ENCODE measurements at places on chromosomes 4 and X.
A peak's percentile ranks its signal among the peaks of the same experiment; 100 is the strongest.

DNA sequence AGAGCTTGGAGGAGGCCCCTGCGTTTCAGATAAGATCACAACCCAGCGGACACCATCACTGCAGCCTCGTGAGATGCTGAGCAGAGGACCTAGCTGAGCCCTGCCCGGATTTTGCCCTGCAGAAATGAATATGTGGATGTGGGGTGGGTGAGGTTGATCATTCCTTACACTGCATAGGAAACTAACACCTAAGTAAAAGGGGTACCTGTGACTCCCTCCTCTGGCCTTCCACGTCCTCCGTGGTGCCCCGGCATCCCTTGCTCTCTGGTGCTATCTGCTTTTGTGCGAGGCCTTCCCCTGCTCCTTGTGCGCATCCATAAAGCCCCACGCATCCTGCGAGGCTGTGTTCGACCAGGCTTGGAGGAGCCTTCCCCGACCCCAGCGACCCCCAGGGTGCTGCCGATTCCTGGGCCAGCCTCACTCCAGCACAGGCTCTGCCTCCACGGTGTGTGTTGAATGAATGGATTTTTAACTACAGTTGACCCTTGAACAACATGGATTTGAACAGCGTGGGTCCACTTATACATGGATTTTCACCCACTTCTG lies 25.6 kb upstream of the GPR78 start:
- no peak for DNase-seq

DNA sequence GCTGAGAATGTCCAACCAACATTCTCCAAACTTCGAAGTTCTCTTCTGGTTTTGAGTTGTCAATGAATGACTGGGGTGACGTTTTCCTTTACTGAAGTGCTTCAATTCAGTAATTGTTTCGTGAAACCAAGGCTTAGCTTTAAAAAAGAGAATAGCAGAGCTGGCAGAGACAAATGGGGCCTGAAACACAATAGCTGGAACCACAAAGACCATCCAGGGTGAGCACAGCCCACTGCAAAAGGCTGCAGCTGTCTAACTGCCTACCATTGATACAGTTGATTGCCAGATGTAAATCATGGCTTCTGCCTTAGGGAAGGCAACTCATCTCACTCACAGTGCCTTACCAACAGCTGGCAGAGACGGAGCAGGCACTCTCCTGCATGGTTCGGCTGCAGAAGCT lies 78.7 kb upstream of the ZNF518B start:
- no peak for DNase-seq

- DNase-seq = no peak
These were observed 25.9 kb downstream of the PLAC1 start for GRCh38 chrX:134632355-134632754.

DNA sequence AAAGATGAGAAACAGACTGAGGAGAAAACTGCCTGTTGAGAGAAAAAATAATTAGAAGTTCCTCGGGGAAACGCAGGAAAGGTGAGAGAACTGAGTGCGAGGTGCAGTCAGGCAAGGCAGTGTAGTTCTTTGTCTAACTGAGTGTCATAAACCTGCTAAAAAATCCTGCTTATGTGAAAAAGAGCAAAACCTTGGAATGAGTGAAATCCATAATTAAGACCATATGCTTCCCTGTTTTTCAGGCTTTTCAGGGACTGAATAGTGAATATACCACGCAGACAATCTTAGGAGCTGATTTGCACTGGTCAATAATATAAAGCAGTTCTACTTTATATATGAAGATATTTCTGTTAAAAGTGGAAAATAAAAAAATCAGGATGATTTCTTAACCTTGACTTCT lies 104.9 kb downstream of the RASGEF1B start:
- no peak for DNase-seq

GRCh38 chr4:63396269-63396668 lies 1013.0 kb downstream of the TECRL start:
- no peak for DNase-seq

DNA sequence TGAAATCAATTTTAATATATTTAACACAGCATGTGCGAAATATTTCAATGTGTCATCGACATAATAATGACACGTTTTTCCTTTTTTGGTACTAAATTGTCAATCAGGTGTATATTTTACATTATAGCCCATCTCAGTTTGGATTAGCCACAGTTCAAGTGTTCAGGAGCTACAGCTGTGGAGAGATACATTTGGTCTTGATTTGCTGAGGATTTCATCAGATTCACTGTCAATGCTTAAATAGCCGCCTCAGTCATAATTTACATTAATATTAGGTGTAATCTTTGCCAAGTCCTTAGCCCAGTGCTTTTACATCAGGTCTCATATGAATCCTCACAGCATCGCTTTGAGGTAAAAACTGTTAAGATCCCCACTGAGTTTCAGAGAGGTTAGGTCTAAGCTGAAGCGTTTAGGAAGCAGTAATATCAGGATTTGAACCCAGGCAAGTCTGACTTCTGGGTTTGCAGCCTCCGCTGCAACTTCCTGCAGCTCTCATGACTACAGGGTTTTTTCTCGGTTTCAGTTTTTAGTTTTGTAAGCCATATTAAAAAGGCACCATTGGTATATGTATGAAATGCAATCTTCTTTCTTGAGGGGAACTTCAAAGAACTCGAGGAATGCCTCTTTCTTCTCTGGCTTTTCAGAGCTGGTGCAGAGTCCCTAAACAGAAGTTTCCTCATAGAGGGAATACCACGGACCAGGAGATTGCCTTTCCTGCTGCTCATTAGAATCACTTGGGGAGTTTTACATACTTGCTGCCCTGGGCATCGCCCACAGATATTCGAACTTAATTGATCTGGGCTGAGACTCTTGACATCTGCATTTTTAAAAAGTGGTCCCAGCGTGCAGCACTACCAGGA lies 6.4 kb downstream of the MTM1 start:
- no peak for DNase-seq

DNA sequence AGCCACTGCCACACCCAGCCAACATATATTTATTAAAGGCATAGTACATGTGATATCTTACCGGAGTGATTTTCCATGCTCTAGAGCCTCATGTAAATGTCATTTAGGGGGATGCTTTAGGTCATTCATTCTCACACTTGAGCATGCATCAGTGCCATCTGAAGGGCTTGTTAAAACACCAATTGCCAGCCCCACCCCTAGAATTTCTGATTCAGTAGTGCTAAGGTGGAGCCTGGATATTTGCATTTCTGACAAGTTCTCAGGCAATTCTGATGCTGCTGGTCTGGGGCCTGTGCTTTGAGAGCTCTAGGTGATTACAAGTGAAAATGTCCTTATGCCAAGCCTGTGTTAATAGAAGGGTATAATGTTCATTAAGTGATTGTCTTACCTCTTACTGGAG lies 107.7 kb downstream of the PHEX start:
- DNase-seq = no peak

DNA sequence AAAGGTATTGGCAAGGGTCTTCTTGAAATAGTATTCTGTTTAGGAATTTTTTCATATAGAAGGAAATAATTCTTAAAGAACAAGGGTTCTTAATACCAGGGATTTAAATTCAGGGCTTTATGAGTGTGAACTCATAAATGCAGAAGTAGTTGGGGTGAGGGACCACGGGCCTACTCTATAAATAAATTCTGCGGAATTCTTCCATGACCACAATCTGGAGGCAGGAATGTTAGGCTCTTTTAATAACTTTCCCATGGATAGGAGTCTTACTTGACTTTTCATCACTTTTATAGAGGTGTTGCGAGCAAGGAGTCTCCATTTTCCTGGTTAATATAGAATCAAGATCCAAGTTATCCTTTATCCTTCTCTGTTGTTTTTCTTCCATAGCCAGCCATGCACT lies 76.7 kb upstream of the SLC4A4 start:
- DNase-seq = no peak

- no peak for DNase-seq
These were observed 133.3 kb upstream of the MBNL3 start for GRCh38 chrX:132622130-132622529.

DNA sequence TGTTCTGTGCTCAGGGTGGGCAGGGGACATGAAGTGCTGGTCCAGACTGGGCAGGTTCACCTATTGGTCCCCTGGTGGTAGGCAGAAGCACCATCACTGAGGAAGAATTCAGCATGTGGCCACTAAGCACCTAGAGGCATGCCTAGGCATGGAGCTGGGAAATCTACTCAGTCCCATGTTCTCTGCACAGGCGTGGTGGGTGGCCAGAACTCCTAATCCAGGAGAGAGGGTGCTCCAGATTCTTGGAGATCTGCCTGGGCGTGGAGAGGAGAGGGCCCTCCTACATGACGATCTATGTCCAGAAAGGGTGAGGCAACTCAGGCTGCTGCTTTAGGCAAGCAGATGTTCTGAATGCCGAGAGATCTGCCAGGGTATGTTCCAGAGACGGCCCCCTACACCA lies 44.6 kb upstream of the MAGEC2 start:
- DNase-seq = no peak

GRCh38 chrX:134236626-134237614 lies at the start of gene CCDC160:
Gene CCDC160, plus strand, starts transcription at chrX:134237182. Its CDS starts 7,619 bp downstream, at chrX:134244801.
- DNase-seq = peak; percentile 51

GRCh38 chr4:8103421-8104390 lies 54.9 kb downstream of the ABLIM2 start:
- no peak for DNase-seq

DNA sequence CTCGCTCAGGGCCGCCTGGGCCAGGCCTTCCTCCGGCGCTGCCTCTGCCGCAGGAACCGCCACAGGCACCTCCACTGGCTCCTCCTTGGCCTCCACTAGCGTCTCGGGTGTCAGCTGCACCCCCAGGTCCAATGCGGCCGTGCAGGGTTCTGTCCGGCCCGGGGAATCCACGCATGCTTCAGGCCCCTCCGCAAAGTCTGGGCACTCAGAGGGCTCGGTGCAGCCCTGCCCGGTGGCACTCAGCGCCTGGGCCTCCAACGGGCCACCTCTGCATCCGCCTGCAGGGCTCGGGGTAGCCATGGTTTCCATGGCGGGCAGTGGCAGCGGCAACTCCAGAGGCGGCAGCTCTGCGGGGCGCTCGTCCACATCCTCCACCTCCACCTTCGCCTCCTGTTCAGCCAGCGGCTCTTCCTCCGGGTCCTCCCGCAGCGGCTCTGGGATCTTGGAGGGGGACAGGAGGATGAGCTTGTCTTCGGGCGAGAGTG lies 74.9 kb upstream of the UCP1 start:
- DNase-seq = no peak

DNA sequence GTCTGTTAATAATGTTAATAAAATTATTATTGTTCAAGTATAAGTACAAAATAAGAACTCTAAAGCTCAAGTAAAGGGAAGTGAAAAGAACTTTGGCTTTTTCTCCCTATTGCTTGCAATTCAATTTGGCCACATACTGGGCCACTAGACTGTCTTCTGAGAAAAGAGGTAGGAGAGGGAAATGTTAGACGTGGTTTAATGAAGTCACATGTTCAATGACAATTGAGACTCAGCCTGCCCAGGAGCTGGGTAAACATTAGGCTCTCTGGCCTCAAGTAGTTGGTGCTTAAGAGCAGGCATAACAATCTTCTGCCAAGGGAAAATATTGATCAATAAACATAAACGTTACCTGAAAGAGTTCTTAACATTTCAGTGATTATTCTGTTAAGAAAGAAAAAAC lies 15.1 kb upstream of the PRSS12 start:
- no peak for DNase-seq

GRCh38 chr4:138235419-138235952 lies 6.7 kb downstream of the SLC7A11 start:
- DNase-seq = no peak

DNA sequence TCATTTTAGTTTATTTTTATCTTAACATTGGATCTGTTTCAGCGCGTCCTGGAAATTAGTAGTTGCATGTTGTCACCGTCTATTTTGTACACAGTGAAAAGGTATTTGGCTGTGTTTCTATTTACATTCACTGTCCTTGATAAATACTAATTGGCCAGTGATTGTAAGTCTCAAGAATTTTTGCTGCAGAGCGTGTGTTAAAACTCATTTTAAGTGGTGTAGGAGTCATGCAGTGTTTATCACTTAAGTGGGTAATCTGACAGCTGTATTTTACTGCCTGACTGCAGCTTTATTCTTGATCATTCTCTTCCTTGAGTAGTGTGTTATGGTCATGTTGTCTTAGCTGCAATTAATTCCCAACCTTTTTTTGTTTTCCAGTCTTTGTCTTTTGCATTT lies 9.8 kb downstream of the GUCY1A1 start:
- DNase-seq = no peak

DNA sequence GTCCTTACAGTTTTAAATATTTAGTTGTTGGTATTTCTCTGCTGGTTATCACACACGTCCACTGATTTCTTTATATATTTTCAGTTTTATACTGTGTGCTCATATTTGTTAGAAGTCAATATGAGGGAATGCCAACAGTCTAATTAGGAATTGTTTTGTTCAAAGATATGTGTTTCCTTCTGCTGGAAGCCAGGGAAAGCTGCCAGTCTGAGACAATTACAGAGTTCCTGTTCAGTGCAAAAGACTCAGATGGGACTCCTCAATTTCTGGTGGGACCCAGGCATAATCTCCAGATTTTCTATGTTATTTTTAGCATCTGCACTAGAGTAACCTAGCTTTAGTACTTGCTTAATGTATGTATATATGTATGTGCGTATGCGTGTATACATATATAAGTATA lies 486.0 kb downstream of the GRID2 start:
- DNase-seq = no peak

DNA sequence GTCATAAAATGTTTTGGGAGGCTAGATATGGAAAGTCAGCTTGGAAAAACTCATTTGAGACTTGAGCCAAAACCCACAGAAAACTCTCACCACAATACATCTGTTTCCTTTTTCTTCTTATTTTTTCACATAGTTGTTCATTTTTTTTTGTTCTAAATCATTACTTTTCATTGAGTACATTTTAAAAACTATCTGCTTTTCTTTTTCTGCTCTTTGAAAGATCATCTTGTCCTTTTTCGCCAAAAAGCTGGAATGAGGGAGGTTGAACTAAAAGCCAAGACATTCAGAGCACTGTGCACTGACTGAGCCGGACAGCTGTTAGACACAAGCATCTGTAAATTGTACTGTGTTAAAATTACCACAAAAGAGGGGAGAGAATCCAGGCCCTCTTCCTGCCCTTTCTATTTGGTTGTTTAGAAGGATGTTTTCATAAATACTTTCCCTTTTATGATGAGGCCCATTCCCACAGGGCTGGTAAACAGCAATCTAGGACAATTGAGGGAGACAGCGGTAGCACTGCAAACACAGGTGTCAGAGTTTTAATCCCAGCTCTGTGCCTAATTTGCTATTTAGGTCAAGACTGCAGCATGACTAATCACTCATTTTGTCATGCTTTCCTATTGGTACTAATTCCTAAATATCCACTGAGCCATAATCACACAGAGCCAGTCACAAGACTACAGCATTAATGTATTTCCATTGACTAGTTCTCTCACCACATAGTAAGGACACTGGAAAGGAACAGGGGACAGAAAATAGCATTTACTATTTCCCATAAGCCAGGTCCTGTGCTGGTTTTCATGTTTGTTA lies 7.3 kb upstream of the RNF150 start:
- DNase-seq = no peak

DNA sequence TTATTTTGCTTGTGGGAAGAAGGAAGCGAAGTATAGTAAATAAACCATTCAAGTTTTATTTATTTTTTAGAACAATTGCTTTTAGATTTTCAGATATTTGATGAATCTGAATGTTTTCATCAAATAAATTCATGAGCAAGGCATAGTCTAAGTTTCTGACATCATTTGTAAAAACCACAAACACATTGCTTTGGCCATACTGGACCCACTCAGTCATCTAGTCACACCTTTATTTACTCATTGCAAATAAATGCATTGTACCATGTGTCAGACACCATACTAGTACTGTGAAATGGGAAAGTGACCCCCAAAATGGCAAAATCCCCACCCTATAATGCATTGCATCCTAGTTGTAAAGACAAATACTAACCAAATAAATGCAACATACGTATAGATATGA lies 449.1 kb upstream of the SMIM31 start:
- DNase-seq = no peak

Data from left colon (tissue), 2 donors.